SW 1271 (cell line): ENCODE measurements at places on chromosomes 5 and 9.

DNA sequence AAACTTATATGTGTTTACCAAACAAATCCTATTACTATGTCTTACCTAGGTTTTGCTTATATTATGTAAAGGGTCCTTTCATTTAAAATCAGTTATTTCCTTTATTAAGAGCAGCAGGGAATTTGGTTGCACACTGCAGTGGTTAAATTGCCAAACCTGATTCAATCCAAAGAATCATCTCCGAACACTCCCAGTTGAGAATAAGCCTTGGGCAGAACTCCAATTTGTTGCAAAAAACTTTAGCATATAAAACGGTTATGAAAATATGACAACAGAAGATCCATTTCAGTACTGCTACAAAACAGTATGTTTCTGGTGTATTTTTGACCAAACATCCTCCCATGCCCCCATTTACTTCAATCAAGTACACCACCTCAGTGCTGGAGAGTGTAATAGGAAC, 587.0 kb upstream of the GRAMD2B start:
- no peak for DNase-seq

DNA sequence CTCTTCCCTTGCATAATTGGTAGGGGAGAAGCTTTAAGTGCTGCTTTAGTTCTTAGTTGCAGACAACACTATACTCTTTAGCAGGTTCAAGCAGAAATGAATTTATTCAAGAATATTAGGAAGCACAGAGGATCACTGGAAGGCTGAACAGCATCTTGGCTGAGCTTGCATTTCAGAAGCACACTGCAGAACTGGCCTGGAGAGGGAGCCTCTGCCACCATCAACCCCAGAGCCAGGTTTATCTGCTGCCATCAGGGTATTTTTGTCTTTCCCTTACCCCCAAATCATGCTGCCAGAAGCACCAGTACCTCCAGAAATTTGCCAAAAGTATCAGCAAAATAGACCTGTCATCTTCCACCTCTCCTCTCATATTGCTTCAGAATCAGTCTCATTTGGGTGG, 440.7 kb downstream of the DMAC1 start:
- no peak for DNase-seq

DNA sequence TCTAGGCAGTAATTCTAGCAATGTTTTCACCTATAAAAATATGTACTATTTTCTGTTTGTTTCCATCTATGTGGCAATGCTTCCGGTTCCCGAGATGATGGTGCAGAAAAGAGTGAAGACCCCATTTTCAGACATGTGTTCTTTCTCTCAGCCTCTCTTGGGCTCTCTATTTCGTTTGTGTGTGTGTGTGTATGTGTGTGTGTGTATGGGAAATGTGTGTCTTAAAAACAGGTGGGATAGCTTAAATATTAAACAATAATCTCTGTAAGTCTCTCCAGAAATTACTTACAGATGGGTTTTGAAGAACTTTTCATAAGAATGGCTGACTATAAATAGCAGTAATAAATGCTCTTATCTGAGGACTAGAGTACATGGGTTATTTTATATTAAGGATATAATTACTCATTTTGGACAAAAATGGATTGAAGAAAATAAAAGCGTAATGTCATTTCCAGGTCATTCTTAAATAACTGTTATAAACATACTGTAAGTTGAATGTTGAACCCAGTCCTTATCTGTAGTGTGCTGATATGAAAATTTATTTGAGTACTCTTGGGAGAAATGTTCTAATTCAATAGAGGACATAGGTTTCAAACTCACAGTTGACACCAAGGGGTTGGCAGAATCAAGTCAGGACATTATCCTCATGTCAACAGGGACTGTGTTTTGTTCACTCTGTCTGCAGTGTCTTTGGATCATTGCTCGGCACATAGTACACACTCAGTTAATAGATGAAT, 31.1 kb downstream of the PCSK5 start:
- no peak for DNase-seq

DNA sequence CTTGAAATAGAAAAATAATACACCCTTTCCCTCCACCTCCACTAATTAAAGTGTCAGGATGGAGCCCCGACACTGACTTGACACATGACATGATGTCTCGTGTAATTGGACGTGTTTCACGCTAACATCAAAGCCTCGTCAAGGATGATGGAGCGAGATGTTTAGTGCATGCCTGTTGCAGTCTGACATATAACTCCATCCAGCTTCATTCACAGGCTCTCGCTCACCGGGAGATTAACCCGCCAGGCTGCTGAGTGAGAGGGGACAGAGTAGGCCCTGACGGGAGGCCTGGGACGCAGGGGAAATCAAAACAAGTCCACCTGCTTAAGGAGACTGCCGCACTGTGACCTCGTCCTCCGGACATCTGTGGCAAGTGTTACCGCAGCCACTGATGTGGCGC, 263.5 kb downstream of the SLIT3 start:
- no peak for DNase-seq

DNA sequence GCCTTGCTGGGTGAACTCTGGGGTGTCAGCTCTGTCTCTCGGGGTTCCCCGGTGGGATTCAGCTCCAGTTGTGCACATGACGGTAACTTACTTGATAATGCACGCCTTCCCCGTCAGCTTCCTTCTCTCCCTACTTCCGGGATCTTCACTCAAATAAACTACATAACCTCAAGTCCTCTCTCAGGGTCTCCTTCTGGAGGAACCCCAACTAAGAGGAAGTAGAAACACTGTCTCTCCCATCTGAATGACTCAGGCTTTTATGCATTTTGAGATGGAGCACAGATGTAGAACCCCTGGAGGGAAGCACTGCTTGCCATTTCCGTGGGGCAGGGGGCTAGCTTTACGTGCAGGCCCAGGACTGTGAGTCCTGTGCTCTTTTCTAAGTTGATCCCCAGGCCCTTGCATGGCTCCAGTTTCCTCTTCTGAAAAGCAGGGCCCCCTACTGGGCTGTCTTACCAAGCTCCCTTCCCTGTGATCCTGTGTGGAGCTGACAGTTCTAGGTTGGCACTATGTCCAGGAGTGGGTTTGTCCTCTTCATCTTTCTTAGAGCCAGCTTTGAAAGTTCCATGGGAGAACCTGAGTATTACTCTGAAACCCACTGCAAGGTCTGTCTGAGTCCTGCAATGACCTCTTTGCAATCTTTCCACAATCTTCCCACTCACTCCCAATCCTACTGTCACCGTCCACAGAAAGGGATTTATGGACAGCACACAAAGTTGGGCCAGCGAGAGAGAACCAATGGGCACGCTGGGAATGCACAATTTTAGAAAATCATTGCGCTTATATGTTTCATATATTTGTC, 17.7 kb downstream of the S1PR3 start:
- DNase-seq, result no peak
